ENCODE measurements at places on chromosomes 2 and 18.

GRCh38 chr2:191593622-191594385 lies 84.1 kb upstream of the NABP1 start:
- DNase-seq: no peak

GRCh38 chr18:60339018-60339417 lies 33.6 kb downstream of the MC4R start:
- no peak for DNase-seq

- DNase-seq: no peak
Measured at GRCh38 chr2:42799881-42800280, 7.5 kb upstream of the HAAO start.

DNA sequence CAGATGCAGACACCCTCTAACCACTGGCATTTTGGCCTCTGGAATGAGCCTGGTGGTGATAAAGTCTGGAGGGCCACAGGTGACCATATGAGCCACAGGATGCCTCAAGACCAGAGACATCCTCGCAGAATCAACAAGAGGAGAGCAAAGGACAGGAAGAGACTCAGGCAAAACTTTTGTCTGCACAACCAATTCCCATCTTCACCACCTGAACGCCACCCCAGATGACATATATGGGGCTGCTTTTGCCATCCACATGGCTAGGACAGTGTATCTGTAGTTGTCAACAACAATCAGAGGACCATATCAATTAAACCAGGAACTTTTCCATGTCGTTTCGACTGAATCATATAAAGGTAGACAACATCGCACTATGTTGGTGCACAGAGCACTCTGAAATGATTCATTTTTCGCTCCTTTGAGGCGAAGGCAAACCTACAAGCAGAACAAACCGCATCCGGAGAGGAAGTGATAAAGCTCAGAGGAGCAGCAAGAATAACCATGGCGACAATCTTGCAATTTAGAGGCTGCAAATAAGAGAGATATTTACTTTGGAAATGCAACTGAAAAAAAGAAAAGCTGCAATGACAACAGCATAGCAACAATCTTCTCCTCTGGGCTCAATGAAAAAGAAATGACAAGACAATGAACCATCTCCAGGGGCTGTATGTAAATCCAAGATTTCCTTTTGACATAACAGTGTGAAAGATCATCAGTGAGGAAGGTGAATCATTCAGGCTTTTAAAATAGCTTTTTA lies 204.5 kb downstream of the ARL4C start:
- peak; percentile 55 for DNase-seq

DNA sequence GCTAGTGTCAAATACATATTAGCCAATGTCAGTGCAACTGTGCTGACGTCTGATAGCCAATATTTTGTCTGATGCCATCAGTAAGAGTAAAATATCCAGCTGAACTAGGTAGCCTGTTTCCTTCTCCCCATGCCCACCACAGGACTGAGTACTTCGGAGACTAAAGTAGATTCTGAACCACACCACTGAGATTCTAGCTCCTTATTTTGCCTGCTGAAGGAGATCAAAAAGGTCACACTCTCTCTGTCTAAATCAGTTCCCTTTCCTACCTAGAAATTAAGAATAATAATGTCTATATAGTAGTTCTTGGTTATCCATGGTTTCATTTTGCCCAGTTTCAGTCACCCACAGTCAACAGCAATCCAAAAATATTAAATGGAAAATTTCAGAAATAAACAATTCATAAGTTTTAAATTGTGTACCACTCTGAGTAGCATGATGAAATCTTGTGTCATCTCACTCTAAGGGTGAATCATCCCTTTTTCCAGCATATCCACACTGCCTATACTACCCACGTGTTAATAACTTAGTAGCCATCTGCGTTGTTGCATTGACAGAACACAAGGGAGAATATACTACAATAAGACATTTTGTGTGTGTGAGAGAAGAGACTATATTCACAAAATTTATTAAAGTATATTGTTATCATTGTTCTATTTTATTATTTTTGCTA lies 1043.3 kb upstream of the PIK3C3 start:
- no peak for DNase-seq

All from GM13976 (cell line).